SK-N-MC (cell line): ENCODE measurements at places on chromosomes 7 and 10.

DNA sequence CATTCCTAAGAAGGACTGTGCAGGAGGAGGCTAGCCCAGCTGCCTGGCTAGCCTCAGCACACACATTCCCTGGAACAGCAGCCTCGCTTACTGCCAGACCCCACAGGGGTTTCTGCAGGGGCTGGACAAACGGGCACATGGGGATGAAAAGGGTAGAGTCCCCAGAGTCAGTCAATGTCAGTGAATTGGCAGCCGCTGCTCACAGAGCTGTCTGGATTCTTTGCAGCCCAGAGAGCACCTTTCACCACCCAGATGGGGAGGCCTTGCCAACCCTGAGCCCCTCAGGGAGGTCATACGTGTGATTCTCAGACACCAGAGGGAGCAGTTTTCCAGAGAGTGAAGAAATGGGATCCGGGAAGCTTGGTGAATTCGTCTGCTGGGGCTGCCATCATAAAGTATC is 143.3 kb downstream of the KCNMA1 start:
- DNase-seq: no peak

GRCh38 chr10:107473225-107473624 is 308.7 kb upstream of the SORCS1 start:
- DNase-seq: no peak

- DNase-seq: no peak
Observed at GRCh38 chr7:77537778-77538280, 734 bp downstream of the PTPN12 start.

DNA sequence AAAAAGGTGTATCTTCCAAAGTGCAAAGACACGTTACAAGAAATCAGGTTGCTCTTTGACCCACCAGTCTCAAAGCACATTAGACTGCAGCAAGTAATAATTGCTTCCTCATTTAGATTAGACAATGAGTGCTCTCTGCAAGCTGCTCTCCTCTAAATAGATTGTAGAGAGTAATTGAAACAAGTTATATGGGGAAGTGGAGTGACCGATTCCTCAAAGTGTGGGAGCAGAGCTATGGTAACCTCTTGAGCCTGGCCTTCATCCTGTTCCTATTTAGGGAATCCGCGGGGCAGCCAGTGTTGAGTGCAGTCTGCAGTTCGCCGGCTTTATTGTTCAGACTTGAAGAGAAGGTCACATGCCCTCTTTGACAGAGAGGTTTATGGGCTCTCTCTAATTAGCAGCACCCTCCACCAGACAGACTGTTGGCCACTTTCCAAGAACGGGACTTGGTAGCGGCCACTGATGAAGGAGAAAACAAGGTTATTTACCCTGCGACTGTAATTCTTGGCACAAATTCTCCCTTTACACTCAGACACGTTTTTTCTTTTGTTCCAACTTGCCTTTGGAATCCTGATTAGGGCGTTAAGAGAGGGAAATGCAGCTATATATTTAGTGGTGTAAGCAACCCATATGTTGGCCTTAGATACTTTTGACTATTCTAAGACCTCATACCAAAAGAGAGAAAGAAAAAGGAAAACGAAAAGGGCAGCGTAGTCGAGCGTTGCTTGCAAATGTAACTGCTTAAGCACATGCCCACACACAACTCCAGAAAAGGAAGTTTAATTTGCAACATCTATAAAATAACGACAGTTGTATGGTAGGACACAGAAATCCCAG is 107.5 kb downstream of the REEP3 start:
- DNase-seq: no peak

- no peak for DNase-seq
Observed at GRCh38 chr7:151590071-151590849, 70.6 kb upstream of the RHEB start.

GRCh38 chr10:128576943-128577670 is 450.9 kb upstream of the MKI67 start:
- DNase-seq: no peak

DNA sequence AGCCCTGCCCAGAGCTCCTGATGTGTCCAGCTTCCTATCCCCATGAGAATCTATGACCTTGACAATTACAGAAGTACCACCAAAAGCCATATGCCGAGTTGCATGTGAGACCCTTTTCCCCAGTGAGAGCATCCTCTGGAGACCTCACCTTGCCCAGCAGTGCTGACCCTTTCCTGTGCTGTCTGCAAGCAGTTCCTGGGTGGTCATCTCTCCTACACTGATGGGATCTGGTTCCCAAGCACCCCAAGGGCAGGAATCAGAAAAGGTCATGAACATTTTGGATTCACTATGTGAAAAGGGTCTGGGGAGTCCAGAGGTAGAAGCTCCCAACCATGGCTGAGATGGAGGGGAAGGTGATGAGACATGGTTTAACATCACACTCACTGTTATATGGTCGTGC is 18.2 kb downstream of the SFTPD start:
- no peak for DNase-seq

- DNase-seq: no peak
Observed at GRCh38 chr7:129778770-129779601, 167.5 kb downstream of the NRF1 start.

DNA sequence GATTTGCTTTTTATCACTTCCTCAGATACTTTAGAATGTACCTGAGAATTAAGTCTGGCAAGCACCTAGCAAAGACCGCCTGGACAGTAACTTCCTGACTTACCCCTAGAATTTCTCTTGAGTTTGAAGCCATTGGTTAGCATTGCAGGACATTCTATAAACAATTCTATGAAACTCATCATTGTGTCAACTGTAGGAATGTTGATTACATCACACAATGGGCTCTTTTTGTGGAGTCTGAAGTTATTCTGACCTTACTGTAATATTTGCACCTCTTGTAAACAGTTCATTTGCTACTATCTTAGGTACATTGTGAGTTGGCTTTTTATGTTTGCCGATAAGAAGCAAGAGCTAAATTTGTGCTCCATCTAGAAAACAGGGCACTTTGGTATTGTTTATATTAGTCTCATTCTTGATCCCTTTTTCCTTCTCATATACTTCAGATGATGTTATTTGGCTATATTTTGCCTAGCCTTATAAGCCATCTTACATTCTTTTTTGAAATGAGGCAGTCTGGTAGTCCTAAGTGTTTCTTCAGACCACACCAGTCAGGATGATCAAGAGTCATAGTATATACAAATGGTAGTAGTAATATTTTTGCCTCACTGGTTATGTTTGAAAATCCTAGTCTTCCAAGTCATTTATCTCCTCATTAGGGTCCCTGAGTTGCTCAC is 52.4 kb downstream of the CASD1 start:
- DNase-seq: no peak

- no peak for DNase-seq
Observed at GRCh38 chr10:5949009-5949759, 28.2 kb downstream of the IL15RA start.

GRCh38 chr7:79376299-79377025 is 77.0 kb downstream of the MAGI2 start:
- no peak for DNase-seq

GRCh38 chr10:51602326-51602725 is 97.1 kb downstream of the CSTF2T start:
- DNase-seq: no peak

DNA sequence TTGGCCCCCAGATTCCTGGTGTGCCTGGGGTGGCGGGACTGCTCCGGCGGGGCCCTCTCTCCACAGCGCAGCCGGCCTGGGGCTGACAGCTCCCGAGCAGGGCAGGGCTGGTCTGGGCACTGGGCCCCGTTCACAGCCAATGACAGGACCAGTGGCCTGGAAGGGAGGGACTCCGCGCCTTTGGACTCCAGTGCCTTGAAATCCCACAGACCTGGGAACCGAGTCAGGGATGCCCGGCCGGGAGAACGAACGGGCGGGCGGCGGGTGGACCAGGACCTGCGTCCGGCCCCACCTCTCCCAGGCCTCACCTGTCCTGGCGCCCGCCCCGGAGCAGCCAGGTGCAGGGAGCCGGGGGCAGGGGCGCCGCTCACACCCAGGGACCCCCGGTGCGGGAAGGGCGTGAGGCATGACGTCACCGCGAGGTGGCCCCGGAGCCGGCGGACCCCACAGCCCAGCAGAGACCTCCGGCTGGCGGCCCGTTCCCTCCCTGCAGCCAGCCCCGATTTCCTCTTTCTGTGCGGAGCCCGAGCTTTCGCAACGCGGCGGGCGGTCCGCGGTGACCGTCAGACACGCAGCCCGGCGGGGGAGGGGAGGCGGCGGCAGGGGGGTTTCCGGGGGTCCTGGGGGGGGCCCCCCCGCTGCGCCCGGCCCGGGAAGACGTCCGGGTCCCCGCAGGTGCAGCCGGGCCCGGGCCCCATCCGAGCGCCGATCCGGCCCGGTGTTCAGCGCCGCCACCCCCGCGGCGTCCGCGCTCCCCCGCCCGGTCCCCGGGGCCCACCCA is 743 bp downstream of the ADAP1 start:
- no peak for DNase-seq

- no peak for DNase-seq
Observed at GRCh38 chr10:119177708-119178371, 772 bp downstream of the PRDX3 start.

DNA sequence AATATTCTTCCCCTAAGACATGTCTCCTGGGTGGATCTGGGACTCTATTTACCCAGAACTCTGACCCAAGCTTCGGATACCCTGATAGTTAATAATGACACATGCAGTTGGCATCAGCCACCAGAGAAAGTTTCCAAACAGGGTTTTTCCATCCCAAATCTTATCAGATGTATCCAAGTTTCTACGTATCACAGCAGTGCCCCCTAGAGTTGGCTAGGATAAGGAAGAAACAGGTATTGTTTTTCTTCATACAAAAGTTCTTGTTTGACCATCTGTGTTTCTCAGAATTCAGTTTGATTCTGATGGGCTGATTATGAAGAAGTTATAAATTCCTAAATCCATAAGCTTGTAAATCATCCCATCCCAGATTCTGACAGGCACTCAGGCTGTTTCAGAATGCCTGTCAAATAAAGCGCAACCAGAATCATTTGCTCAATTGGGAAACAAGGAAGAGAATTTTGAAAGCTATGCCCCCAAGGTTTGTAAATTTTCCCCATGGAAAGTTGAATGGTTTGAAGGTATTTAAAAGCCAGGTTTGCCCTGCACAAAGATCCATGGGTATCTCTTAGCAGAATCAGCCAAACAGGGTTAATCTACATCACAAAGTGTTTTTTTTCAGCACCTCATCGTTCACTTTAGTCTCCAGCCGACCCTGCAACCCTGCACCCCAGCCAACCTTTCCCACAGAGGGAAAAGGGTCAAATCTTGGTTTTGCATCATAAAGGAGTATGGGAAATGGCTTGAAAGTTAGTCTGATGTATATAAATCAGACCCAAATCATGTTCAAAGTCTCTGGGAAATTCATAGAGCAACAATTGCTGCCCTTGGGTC is 47.4 kb downstream of the NRAP start:
- DNase-seq: no peak

DNA sequence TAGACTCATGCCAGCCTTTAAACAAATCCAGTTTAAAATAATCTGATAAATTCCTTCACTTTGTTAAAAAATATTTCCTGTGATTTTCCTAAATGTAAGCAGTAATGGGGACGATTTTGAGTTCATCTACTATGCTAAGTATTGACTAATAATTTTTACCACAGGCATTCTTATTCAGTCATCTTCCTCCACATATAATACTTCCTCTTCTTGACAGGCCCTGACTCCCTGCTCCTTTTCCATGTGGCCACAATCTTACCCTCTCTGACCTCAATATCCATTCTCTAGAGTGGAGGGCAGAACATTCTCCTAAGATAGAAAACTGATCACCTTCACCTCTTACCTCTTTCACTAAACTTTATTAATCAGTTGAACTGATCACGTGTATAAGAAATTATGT is 7.8 kb downstream of the DNAJC2 start:
- no peak for DNase-seq

- no peak for DNase-seq
Observed at GRCh38 chr10:109957092-109957797, 33.9 kb upstream of the XPNPEP1 start.

DNA sequence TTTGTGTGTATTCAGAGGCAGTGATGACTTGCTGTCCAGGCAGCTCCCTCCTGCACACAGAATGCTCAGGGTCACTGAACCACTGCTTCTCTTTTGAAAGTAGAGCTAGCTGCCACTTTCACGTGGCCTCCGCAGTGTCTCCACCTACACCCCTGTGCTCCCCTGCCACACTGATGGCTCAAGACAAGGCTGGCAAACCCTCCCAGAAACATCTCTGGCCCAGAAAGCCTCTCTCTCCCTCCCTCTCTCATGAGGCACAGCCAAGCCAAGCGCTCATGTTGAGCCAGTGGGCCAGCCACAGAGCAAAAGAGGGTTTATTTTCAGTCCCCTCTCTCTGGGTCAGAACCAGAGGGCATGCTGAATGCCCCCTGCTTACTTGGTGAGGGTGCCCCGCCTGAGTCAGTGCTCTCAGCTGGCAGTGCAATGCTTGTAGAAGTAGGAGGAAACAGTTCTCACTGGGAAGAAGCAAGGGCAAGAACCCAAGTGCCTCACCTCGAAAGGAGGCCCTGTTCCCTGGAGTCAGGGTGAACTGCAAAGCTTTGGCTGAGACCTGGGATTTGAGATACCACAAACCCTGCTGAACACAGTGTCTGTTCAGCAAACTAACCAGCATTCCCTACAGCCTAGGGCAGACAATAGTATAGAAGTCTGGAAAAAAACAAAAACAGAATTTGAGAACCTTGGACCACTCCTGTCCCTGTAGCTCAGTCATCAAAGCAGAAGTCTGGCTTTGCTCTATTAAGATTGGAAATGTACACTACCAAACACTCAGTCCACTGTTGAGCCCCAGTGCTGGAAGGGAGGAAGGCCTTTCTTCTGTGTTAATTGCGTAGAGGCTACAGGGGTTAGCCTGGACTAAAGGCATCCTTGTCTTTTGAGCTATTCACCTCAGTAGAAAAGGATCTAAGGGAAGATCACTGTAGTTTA is 15.8 kb downstream of the SCD start:
- DNase-seq: no peak

DNA sequence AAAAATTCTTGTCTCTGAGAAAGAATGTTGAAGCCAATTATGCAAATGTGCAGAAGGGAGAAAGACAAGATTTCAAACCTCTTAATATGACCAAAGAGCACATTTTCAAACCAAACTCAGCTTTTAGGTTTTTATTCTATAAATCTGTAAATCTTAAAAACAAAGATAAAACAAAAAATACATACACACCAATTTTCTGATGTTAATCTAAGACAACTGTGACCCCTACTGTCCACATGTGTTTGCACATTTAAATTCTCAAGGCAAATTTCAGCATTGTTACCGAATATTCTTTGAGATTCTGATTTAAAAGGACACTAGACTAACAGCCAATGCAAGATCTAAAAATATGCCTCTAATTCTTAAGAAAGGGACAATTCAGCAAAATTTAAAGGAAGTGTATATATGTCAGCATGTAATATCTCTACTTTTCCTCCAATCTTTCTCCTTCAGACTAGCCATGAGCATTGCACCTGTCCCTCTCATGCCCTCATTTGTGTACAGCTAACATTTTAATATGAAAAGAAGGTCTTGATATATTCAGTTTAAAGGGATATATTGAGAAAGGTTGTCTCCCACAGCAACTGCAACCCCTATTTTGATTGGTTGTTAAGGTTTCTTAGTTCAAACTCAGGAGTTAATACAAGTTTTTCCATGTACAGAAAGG is 417.9 kb downstream of the IPMK start:
- no peak for DNase-seq
